Keratinocyte (primary cell): ENCODE measurements at places on chromosomes 4 and X. TPM values are rescaled to one million over a fixed set of nuclear protein-coding genes. Genes with fewer than 3 reads are reported as not detected.

GRCh38 chr4:178937130-178937529 lies 1494.9 kb upstream of the AGA start:
- DNase-seq, result no peak

- DNase-seq, result no peak
Measured at GRCh38 chr4:15716115-15716514, 13.2 kb downstream of the BST1 start.

DNA sequence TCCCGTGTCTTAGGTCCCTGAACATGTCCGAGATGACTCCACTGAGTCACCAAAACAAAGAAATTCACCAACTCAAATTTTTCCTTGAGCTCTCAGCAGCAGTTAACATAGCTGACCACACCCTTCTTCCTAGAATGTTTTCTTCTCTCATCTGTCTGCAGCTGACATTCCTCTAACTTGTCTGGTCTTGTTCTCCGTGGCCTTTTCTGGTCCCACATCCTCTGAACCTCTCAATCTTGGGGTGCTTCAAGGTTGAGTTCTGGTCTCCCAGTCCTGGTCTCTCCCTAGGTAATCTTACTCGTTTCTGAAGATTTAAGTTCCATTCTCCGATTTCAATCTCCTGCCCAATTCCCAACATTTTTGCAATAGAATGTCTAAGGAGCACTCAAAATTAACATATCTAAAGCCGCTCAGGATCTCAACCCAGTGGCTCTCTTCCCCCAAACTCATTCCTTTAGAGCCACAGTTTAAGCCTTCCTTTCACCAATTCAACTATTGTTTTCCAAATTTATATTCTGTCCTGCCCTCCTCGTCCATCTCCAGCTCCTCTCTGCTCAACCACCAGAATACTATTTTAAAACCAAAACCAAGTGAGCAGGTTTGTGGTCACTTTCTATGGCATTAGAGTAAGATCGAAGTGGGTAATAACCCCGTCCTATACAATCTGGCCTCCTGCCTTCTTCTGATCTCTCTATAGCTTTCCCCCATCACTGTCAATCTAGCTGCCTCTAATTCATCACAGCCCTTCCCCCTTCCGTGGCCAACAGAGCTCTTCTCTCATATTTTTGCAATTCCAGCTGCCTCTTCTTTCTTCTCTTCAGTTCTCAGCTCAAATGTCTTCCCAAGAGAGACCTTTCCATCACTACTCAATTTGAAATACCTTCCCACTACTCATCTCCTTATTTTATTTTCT lies 1.2 kb downstream of the TRIML2 start:
- no peak for DNase-seq

- no peak for DNase-seq
Measured at GRCh38 chrX:13565511-13565910, 3.9 kb upstream of the EGFL6 start.

DNA sequence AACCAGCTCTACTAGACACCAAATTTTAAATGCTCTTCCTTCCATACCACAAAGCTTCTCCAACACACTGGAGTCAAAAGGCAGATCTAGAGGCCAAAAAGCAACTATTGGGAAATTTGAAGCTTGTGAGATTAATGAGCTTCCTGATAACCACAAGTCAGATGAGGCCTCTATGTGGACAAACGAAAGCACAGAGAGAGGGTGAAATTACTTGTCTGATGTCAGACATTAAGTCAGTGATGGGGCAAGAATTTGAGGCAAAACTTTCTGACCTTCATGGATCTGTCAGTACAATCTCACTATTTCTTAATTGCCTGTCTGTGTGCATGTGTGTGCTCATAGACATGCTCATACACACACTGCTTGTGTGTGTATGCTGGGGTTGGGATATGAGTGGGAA lies 103.6 kb downstream of the GUCY2F start:
- no peak for DNase-seq

GRCh38 chrX:10884246-10884645 lies 226.9 kb upstream of the HCCS start:
- no peak for DNase-seq

DNA sequence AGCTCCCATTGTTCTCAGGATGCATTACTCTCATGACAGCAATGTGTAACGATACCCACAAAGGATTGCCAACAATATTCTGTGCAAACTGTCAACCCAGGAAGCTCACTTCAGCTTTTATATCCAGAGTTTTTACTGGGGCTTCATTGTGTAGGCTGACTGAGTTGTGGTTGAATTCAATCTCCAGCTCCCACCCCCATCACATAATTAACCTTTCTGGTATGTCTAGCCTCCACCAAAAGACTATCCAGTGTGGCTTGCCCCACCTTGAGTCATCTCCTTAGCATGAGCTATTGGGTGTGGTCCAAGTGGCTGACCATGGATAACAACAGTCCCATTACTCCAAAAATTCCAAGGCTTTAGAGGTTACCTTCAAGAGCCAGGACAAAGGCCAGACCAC lies 17.7 kb upstream of the TAB3 start:
- DNase-seq, result no peak

- DNase-seq, result no peak
Measured at GRCh38 chr4:176734461-176734860, 58.3 kb downstream of the VEGFC start.

- DNase-seq, result no peak
Measured at GRCh38 chr4:89614155-89614554, 222.8 kb downstream of the SNCA start.

DNA sequence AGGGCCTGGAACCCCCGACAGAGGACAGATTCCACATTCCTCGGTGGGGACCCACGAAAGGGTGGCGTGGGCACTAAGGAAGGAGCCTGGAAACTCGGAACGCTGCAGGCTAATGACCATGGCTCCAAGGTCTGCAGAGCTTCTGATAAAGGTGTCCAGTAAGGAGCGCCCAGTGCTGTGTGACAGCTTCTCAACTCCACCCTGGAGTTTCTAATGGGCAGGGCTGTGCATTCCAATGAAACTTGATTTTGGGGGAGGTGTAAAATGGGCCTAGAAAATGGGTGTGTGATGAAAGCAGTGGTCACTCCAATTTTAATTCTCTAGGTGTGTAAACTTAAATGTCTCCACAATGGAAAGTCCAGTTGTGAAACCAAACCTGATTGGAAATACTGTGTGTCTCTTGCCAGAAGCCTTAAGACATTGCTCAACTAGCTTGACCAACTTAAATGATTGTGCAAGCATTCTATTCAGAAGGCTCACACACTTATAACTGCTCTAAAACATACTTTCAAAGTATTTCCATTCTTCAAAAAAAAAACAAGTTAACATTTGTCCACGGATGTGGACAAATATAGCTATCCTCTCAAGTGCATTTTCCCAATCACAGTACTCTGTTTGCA lies 52.1 kb downstream of the XAGE2 start:
- DNase-seq, result no peak

DNA sequence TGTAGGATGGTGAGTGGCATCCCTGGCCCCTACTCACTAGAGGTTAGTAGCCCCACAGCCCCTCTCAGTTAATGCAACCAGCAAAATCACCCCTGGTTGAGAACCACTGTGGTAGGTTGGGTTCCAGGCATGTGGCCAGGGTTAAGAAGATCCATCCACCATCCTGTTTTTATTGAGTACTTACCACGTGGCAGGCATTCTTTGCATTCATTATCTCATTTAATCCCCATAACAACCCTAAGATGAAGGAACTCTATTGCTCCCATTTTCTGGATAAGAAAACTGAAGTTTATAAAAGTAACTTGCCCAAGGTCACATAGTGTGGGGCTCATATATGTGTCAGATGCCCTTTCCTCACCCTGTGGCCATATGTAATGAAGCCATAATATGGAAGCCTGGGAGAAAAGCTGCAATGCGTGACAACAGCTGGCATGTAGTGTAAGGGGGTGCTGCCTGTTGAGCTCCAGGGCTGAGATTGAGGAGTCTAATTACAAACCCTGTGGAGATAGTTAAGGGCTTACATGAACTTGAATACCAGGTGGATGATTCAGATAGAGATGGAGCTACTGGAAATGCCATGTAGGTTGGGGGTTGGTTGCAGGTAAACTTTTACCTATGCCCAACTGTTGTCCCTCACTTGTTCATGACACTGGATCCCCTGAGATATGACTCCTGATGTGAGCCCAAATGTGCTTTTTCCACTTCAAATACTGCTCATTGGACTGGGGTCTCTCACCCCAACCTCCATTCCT lies 100.2 kb upstream of the PGRMC2 start:
- peak; percentile 79 for DNase-seq

DNA sequence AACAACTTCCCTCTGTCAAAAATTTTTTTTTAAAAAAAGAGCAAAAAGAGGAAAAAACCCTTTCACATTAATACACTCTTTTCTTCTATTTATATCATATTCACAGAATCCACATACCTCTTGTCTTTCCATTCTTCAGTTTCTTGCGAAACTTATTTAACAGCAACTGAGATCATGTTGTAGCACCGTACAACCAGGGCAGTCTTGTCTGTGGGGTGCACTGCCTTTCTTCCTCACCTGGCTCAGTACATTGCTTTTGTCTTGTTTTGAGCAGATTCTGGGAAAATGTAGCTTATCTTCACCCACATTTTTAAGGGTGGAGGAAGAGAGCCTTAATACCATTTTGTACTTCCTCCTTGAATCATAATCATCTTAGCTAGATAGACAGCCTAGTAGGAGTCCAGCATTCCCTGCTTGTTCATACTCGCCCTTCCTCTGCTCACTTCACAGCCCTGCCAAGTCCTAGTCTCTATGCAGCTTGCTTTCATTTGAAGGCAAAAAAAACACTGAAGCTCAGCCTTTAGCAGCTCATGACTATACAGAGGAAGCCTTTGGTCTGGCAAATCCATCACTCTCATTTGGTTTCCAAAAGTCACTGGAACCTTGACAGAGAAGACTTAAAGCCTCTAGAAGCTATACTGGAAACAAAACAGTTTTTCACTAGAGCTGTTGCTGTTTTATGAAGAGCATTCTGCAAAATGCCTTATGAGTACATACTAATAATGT lies 140.6 kb upstream of the BANK1 start:
- DNase-seq, result peak; percentile 42

GRCh38 chr4:161680146-161680545 lies 483.7 kb downstream of the FSTL5 start:
- DNase-seq, result no peak

GRCh38 chrX:150352114-150352513 lies 11.0 kb upstream of the MAMLD1 start:
- no peak for DNase-seq

DNA sequence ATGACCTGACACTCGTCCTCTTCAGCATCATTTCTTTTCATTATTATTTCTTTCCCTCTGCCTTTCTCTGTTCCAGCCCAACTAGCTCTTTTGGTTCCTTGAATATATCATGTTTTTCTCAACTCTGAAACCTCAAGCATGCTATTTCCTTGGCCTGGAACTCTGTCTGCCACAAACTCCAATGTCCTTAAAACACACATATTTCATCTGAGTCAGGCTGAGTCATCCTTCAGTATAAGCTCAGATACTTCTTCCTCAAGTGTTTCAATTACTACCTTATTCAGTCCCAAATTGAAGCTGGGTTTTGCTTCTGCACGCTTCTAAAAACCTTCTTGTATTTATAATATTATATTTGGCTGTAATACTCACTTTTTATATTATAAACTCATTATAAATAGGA lies 424.2 kb downstream of the PDGFC start:
- no peak for DNase-seq

- no peak for DNase-seq
Measured at GRCh38 chrX:72143609-72143907, 11.8 kb upstream of the RTL5 start.

GRCh38 chr4:113971706-113972360 lies 7.6 kb downstream of the ARSJ start:
- DNase-seq, result no peak

GRCh38 chr4:168028970-168029597 lies 63.3 kb upstream of the ANXA10 start:
- no peak for DNase-seq

- DNase-seq, result no peak
Measured at GRCh38 chrX:56462389-56462788, 101.0 kb upstream of the UBQLN2 start.

GRCh38 chr4:186144946-186145569 lies 40.6 kb downstream of the FAM149A start:
- no peak for DNase-seq

DNA sequence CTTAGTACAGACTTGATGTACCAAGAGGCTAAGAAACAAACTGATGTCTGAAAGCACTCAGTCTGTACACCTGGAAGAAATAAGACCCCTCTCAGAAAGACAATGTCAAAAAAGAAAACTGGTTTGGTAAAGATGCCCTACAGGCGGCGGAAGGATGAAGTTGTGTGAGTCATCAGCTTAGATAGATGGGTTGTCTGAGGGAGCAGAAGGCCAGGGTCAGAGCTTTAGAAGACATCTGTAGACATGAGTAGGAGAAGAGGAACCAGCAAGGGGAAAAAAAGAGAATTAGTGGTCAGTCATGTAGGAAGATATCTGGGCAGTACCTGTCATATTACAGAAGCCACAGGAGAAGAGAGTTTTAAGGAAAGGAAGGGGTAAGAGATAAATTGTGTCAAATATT lies 8.3 kb downstream of the SRPX2 start:
- no peak for DNase-seq

DNA sequence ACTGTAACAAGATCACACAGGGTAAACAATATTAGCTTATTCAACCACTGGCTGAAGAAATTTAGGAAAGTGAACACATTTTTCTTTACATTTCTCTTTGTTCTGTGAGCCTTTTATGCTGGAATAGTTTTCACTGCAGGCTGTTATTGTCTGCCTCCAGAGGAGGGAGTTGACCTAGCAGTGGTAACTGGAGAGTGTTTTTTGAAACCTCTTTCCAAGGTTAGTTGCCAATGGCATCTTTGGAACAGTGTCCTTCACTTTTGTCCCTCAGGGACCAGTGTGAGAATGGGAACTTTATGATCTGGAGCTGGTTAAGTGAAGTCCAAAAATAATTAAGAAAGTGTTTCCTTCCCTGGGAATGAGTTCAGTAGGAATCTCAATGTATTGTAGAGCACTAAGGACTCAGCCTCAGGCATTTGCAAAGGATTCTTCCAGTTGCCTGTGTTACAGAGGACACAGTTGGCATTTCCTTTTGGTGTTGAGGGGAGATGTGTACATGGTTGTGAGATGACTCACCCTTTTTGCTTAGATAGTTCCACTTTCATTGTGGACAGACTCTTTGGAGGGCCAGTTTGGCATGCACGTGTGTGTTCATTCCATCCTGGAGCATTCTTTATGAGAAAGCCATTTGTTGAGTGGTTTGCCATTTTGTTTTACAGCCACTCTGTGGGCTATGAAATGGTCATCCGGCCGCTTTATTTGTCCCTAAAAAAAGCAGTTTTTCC lies 61.3 kb downstream of the AR start:
- DNase-seq, result peak; percentile 33

Gene PAQR3
- 18.5 to 31.0 TPM (median 23.4 TPM) in 3 replicates for polyA plus RNA-seq

Gene ETDA
- not detected in 3 replicates for polyA plus RNA-seq

Gene UGT2B10
- polyA plus RNA-seq, result not detected in 3 replicates

Gene TRIML2
- 46.9 to 52.5 TPM (median 50.5 TPM) in 3 replicates for polyA plus RNA-seq

Gene SHISA3
- not detected in 3 replicates for polyA plus RNA-seq

Gene CXorf65
- not detected in 3 replicates for polyA plus RNA-seq

Gene GPR119
- not detected in 3 replicates for polyA plus RNA-seq

Gene CXorf51B
- polyA plus RNA-seq, result not detected in 3 replicates

Gene TIMM17B
- 34.3 to 52.9 TPM (median 35.5 TPM) in 3 replicates for polyA plus RNA-seq

Gene DUX4
- not detected in 3 replicates for polyA plus RNA-seq

Gene STS
- 2.7 to 2.9 TPM (median 2.7 TPM) in 3 replicates for polyA plus RNA-seq

Gene RHOH
- 0.04 to 0.15 TPM in 2 of 3 replicates, not detected in the other for polyA plus RNA-seq

Gene AMELX
- polyA plus RNA-seq, result not detected in 3 replicates
